D341Med (cell line): ENCODE measurements at places on chromosomes 6 and 20.

DNA sequence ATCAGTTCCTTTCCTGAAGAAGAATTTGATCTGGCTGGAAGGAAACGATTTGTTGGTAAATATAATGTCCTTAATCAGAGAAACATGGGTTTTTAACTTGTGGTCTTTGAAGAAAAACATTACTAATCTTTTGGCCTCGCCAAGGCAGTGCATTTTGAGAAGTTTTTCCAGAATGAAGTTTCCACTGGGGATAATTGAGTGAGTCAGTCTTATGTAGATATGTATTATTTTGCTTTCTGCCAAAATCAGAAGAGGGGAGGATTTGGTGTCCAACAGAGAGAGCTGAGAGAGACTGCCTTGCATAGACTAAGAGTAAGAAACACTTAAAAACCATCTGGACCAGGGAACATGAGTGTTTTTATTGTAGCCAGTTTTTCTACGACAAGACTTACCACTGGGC lies 79.9 kb downstream of the FNDC1 start:
- no peak for DNase-seq

DNA sequence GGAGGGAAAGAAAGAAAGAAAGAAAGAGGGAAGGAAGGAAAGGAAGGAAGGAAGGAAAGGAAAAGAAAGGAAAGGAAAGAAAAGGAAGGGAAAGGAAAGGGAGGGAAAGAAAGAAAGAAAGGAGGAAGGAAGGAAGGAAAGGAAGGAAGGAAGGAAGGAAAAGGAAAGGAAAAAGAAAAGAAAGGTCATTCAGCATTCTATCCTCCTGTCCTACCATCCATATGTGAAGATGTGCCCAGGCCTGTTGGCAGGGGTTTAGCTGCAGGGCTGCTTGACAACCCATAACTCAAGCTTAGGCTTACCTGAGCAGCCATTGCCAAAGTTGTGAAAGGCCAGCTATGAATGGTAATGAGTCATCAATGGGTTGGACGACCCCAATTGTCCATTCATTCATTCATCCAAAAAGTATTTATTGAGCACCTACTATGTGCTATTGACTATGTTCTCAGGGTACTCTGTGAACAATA lies 49.9 kb upstream of the OCSTAMP start:
- DNase-seq, result no peak

- no peak for DNase-seq
Observed at GRCh38 chr20:49457444-49457843, 25.0 kb downstream of the KCNB1 start.

- DNase-seq, result no peak
Observed at GRCh38 chr6:110864824-110865223, 9.8 kb upstream of the AMD1 start.

DNA sequence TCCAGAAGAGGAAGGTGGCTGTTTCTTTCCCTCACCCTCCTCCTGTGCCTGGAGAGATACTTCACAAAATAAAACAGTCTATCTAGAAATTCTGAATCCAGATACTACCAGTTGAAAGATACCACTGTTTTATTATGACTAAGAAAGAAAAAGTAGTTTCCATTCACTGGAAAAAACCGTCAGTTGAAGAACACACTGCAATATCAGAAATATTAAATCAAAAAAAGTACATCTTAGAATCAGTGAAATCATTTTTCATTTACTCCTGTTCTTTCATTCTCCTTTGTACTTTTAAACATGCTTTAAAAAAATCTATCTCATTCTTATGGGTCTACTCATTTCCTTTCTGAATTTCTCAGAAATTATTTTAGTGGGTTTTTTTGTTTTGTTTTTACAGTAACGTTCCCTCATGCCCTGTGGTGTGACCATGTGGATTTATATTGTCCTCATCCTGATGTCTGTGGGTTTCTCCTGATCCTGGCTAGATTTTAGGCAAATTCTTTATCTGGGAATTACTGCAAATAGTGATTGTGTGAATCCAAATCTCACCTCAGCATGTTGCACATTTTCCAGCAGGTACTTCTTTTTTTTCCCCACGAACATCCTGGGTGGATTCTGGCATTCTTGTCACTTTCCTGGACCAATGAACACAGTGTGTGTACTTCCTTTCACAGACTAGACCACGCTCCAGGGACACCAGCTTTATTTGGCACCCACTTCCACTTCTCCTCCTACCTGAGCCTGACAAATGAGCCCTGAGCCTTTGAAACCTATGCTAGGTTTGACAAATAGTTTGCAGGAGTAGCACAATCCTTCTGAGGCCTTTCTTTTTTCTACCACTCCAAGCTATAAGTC lies 114.0 kb upstream of the LAMP5 start:
- DNase-seq, result no peak

DNA sequence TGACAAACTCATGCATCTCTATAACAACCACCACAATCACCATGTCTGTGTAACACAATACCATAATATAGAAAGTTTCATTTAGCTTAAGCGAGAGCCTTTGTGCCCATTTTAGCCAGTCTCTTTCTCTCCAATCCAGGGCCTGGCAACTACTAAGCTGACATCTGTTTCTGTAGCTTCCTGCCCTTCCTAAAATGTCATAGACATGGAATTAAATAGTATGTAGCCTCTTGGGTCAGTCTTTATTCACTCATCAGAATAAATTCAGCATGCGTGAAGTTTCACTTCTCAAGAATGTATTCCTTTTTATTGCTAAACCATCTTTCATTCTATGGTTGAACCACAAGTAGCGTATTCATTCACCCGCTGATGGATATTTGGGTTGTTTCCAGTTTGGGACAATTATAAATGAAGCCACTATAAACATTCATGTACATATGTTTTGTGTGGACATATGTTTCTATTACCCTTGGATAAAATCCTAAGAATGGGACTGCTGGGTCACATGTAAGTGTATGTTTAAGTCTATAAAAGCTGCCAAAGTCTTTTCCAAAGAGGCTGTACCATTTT lies 1.7 kb upstream of the TREM2 start:
- no peak for DNase-seq

GRCh38 chr6:130838951-130839350 lies 11.7 kb downstream of the SMLR1 start:
- no peak for DNase-seq
